ENCODE measurements at places on chromosomes 11 and 22.

DNA sequence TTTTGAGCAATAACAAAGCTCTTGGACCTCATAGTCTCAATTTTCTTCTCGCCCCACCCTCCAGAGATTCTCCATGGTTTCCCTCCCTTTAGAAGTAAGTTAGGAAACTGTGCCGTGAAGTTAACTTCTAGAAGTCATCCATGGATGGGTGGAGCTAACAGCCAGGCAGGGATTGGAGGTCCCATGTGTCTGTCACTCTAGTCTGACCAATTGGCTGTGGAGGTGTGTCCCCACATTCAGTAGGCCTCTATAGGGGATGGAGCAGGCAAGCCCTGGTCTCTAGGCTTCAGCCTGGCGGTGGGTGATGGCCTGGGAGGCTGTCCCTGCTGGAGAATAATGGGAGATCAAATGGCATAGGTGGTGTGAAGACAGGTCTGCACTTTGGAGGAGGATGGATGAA is 50.7 kb downstream of the TP53I11 start:
- peak; percentile 74 for DNase-seq

DNA sequence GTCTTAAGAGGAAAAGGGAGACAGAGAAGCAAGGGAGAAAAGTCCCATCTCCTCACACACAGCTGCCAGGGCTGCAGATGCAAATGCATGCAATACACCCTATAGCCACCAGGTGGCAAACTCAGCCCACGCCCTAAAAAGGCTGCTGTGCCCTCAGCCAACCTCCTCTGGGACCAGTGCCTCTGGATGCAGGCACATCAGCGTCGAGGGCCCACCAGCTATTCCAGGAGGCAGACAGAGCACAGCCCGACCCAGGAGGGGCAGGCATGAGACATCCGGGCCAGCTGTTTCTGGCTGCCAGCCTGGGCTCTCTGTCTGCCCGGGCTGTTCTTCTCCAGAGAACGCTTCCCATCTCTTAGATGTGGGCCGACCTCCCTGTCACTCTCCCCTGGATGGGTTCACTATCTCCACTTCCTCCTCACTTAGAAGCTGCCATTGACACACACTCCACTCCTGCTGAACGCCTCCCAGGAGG is 39.7 kb downstream of the TPBGL start:
- DNase-seq: peak; percentile 64

DNA sequence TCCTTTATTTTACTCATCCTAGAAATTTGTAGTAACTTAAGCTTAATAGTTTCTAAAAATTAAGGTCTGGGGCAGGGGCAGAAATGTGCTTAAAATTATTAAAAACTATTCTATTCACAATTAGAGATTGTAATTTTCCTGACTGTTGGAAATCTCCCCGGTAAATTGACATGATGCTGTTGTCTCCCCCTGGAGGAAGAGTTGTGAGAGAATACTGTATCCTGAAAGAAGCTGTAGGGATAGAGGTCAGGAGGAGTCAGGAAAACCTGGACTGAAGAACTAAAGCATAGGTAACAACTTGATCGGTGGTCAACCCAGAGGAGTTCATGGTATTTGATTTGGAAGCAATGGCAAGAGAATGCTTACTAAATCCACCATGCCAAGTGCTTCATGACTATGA is 16.2 kb upstream of the ESAM start:
- no peak for DNase-seq

DNA sequence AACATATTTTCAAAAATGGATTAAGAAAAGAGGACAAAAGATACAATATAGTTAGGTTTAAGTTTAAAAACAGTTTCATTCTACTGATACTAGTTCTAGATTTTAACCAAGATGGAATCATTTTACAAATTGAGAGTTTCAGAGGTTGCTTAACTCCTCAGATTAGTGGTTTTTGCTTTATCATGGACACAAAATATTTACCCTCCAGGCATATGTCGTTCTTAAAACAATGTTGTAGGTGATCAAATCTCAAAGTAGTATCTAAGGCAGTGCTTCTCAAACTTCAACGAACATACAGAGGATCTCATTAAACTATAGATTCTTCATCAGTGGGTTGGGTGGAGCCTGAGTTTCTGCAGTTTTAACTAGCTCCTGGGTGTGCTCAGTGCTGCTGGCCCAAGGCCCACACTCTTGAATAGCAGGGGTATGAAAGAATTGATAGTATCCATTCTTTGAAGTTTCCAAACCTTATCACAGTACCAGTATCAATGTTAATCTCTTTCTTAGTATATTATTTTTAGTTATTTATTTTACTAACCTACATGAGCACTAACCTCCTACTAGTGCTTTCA is 48.0 kb downstream of the YAP1 start:
- peak; percentile 54 for DNase-seq

- DNase-seq: peak; percentile 80
Measured at GRCh38 chr11:128095466-128095981, 491.8 kb downstream of the ETS1 start.

DNA sequence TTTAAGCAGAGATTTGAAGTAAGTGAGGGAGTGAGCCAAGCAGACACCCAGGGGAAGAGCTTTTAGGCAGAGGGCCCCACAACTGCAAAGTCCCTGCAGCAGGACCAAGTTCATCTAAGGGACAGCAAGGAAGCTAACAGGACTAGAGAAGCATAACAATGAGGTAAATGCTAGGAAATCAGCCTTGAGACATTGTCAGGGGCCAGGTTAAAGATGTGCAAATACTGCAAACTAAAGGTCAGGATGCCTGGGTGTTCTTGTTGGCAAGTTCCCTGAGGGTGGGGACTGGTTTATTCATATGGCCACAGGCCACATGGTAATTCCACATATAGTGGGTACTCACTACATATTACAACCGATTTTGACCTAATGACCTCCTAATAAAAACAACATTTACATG is 399.2 kb upstream of the NARS2 start:
- no peak for DNase-seq

DNA sequence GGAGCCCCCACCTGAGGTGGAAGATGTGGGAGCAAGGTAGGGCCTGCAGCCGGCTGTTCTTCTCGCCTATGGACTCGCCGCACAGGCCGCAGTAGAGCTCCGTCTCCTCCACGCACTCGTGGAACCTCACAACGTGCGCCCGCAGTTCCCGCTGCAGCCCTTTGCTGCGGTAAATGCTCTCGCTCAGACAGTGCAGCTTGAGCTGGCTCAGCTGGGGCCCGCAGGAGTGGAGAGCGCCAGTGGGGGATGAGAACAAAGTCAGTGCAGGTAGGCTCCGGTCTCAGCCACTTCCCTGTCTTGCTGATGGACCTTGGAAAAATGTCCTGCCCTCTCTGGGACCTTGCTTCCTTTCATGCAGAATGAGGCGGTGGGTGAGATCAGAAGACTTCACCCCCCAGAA is 10.2 kb downstream of the RAPSN start:
- DNase-seq: no peak

DNA sequence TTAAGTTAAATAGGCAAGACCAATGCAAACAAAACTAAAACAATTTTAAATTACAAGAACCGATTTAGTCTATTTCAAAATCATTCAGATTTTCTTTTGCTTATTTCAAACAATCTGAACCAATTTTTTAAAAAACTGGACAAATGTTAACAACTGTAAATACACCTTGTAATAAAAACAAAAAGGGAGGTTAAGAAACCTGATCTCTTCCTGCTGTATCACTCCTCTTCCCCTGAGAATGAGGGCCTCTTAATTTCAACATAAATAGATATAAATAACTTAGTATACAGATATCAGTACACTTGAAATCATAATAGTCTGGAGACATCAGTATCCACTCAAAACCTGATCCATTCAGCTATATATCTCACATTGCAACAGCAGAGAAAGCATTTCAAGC is 346.6 kb downstream of the TTC28 start:
- no peak for DNase-seq

- DNase-seq: peak; percentile 10
Measured at GRCh38 chr11:67530282-67530592, 7.0 kb upstream of the CABP2 start.

DNA sequence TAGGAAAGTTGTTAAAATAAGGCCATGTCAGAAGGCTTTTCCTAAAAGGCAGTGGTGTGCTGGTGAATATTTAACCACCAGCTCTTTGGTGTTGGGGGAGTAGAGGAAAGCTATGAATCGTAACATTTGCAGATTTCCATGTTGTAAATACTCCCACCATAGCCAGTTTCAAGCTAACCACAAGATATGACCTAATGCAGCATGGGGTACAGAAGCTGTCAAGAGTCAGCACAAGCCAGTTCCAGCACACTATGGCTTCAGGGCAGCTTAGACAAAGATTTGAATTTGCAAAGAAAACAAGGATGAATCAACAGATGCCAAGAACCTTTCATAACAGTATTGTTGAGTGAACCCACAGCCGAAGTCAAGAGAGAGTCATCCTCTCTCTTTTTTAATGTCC is 40.0 kb downstream of the COMMD9 start:
- DNase-seq: peak; percentile 84

DNA sequence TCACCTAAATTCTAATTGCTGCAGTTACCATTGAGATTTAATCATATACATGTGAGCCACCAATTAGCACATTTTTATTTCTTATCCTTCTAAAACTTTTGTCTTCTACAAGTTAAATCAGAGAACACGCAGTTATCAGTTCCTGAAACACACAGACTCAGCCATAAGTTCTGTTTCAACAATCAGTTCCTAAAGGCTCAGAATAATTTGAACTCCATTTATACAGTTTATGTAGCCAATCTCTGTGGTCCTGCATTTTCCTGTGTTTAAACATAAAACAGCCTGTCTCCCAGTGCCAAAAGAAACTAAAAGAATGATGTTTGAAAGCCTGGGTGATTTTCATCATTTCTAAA is 2.9 kb downstream of the PLAAT3 start:
- DNase-seq: no peak

DNA sequence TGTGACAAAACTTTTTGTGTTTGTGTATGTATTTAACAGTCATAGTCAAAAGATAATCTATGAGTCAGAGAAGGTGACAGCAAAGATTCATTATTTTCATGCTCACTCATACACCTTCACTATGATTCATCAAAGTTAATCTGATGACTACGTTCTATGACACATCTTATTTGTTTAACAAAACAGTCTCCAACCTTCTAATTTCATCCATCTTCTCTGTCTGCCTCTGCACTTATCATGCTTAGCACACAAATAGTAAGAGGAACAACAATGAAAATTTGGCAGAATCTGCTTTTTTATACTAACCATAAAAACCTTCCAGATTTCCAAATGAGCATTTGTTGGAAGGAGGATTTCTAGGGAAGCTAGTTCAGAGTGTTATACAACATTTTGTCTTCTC is 568.9 kb downstream of the LUZP2 start:
- DNase-seq: no peak

GRCh38 chr11:2787816-2788167 is 88.0 kb upstream of the KCNQ1OT1 start:
- DNase-seq: no peak

DNA sequence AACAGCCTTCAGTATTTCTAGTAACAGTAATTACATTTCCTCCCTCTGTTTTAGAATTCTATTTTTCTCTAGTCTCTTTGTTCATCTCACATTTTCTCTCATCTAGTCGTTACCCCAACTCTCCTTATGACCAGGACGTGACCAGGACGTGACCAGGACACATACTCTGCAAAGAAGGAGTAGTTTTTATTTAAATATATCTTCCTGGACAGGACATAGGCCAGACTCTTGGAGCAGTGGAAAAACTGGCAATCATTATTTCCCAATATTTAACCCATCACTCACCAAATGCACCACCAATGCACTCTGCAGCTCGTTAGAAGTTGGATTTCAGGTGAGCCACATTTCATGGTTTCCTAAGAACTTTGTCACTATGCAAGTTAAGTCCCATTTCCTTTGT is 40.3 kb upstream of the POGLUT3 start:
- no peak for DNase-seq

DNA sequence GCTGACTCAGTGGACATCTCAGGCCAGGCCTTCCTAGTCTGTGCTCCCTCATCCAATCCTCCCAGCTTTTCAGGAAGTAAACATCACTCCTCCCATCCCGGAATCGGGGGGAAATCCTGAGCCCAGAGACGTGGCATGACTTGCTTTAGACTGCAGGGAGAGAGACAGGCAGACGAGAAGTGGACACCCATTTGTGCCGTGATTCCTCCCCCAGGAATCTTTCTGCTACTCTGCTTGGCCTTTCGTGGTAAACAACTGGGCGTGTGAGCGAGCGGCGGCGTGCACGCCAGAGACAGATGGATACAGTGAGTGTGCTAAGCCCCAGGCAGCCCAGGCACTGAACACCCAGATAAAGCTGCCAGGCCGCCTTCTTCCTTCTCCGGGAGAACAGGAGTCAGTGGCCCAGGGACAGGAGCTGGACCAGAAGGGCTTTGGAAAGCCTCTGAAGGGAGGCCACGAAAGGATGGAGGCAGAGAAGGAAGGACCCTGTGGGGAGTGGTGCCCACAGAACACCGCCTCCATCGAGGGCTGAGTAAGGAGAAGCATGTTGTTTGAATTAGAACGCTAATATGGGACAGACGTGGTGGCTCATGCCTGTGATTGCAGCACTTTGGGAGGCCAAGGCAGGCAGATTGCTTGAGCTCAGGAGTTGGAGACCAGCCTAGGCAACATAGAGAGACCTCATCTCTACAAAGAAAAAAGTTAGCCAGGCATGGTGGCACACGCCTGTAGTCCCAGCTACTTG is 53.0 kb upstream of the PRR5 start:
- DNase-seq: peak; percentile 78

- no peak for DNase-seq
Measured at GRCh38 chr11:70524096-70524922, 126.0 kb downstream of the CTTN start.

DNA sequence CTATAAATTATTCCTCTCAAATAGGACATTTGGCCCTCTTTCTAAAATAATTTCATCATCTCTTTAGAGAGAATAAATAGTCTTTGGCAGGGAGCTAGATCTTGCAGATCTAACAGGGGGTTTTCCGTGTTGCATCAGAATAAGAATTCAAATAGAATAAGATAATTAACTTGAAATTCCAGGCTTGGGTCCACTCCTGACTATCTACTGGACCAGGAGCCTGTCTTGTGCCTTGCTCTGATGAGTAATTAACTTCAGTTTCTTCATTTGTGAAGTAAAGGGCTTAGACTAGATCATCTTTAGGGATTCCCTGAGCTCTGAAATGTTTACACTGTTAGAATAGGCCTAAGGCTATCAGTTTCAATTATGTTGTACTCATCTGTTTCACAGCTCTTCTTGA is 23.5 kb upstream of the TMEM123 start:
- no peak for DNase-seq

DNA sequence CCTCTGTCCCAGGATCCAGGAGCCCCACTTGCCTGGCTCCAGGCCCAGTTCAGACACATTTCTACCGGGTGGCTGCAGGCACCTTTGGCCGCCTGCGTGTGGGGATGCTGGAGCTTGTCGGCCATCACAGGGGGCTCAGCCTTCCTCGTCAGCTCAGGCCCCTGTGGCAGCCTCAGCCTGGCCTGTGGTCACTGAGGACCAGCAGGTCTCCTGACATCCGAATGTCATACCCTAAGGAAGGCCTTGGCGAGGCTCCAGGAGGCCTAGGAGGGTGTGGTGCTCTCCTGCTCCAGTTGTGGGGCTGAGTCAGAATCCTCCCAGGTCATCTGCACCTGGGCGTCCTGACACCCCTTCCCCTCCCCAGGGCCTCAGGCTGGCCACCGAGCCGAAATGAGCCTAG is 14.9 kb upstream of the SOX10 start:
- DNase-seq: no peak

- peak; percentile 28 for DNase-seq
Measured at GRCh38 chr22:23113067-23113846, 28.5 kb downstream of the RSPH14 start.

- DNase-seq: no peak
Measured at GRCh38 chr11:109521571-109522086, 99.6 kb downstream of the C11orf87 start.

All from RPMI7951 (cell line).